ENCODE measurements at places on chromosomes 1 and 21.

DNA sequence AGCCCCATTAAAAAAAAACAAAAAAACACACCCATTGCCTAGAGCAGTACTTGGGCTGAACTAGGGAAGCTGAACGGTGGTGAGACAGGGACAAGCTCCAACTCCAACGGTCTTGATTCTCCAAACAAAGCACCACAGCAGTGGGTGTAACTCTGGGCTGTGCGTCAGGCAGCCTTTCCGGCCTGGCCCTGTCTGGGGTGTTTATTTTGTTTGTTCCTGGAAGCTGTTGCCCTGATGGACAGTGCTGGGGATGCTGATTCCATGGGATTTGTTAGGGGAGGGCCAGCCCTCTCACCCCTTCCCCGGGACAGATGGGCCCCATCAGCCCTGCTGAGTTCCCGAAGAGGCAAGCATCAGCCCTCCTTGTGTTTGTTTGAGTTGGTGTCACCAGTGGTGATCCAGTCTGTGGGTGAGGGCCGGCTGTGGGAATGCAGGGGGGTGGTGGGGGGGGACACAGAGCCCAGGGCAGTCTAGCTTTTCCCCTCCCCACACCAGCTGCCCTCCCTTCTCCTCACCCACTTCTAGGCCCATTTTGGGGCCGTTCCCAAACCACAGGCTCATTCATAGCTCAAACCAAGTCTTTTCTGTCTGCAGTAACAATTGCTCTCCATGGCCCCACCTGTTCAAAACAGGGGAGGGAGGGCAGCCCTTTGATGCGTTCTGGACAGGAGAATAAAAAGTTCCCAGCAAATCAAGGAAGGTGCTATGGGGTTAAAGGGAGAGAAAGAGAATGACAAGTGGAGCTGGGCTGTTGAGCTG is 4.5 kb downstream of the WNT2B start:
- no peak for DNase-seq

DNA sequence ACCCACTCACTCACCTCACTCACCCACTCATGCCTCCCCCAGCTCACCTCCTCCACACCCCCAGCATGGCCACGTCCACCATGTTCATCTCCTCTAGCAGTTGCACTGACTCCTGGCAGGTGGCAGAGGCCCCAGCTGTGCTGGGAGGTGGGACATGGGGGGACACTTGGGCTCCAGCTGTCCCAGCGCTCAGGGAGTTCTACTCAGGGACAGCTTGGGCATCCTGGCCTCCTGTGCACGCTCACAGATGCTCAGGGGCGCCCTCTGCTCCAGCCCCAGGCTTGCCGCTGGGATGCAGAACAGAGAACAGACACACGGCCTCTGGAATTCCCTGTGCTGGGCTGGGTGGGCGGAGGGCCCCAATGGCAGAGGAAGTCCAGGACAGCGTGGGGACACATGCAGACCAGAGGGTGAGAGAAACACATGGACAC is 5.2 kb downstream of the KRTAP10-8 start:
- no peak for DNase-seq

GRCh38 chr1:107344836-107345235 is 204.0 kb downstream of the NTNG1 start:
- DNase-seq, result no peak

DNA sequence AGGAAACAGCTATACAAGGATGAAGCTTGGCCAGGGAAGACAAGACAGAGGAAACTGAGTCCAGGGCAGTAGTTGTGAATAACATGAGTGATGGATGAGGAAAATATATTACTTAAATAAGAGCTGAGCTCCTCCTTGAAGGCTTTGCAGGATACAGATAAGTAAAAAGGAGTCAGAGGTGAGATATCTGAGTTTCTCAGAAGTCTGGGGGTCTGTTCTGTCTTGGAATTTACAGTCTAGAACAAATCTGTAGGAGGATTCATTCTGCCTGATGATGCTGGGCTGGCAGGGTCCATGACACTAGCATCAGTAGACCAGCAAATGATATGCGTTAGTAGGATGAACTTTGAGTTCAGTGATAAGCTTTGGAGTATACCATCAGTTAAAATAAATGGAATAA is 266.1 kb upstream of the POGK start:
- DNase-seq, result no peak

DNA sequence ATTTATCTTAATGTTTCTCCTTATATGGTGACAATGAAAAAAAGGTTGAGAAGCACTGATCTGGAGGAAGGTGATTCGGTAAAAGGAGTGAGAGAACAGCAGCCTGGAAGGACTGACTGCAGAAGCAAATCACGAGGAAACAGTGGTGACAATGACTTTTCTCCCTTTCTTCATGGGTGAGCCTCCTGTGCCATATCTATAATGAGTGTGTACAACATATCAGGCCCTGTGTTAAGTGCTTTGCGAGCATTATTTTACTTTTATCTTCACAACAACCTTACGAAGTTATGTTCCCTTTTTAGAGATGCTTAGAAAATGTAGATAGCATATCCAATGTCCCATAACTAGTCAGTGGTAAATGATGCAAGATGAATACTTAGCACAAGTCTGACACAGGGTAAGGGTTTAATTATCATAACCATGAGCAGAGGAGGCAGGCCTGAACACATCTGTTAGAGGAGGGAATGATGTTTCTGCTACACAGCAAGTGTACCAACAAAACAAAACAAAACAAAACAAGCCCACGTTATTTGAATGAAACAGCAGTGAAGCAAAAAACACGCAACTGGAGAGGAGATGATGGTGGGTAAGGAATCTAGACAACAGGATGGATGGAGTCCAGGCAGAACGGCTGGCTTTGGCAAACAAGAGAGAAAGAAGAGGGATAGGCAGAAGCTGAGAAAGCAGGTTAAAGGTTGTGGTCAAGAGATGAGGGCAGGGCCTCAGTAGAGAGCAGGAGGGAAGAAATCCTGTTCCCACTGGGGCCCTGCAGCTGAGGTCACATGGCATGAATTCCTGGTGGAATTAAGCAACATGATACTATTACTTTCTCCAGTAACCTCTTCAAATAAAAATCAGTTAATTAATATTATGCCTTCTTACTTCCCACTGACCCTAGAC is 29.6 kb downstream of the GNG12 start:
- DNase-seq, result no peak

- DNase-seq, result no peak
Measured at GRCh38 chr1:241775021-241775420, 73.0 kb upstream of the EXO1 start.

DNA sequence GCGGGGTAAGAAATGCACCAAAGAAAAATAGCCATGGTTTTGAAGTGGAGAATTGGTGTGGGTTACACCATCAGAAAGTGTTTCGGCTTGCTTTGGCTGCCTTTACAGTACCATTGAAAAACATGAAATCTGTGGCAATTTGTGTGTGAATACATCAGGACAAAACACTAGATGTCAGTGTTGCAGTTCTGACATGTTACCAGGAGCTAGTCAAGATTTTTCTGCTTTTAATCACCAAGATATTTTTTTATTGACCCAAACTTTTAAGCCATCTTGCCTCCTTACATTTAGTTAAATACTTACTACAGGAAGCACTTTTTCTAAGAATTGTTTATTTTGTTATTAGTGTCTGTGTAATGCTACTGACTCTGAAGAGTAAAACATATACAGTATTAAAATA is 14.3 kb downstream of the RRP15 start:
- DNase-seq, result no peak

- no peak for DNase-seq
Measured at GRCh38 chr1:154816937-154817336, 53.1 kb downstream of the KCNN3 start.

GRCh38 chr1:72336776-72337175 is 54.4 kb upstream of the NEGR1 start:
- no peak for DNase-seq

DNA sequence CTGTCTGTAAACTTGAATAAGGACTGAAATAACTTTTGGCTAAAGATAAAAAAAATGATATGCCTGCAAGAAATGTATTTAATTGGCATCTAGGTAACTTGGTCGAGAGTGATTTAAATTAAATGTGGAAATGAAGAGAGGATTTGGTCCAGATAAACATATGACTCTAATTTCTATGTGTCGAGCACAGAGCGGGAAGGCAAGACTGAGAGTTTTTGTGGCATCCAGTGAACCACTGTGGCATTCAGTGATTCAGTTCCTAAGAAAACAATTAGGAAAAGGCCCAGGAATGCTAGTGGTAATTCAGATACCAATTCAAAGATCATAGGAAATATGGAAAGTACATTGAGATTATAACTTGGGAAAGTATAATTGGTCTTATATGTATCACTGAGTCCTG is 39.6 kb downstream of the PDE4B start:
- no peak for DNase-seq

DNA sequence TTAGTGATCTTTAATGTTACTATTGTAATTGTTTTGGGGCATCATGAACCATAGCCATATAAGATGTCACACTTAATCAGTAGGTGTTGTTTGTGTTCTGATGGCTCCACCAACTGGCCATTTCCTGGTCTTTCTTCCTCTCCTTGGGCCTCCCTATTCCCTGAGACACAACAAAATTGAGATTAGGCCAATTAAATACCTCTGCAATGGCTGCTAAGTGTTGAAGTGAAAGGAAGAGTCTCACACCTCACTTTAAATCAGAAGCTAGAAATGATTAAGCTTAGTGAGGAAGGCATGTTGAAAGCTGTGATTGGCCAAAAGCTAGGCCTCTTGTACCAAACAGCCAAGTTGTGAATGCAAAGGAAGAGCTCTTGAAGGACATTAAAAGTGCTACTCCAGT is 30.7 kb downstream of the PPP2R5A start:
- no peak for DNase-seq

DNA sequence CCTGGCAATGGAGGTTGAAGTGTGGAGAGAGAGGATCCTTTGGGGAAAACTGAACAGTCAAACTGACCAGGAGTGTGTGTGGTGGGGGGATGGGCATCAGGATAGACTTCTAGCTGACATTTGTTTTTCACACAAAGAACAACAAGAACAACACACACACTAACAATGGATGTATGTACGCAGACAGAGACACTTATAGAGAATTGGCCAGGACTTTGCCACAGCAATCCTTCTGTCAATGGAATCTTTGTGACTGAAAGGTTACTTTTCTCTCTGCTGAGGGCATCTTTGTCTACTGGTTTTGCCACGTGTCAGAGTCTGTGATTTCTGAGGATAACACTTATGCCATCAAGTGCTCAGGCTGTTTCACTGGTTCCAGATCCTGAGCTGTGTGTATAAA is 12.4 kb upstream of the FCGR2A start:
- DNase-seq, result no peak

DNA sequence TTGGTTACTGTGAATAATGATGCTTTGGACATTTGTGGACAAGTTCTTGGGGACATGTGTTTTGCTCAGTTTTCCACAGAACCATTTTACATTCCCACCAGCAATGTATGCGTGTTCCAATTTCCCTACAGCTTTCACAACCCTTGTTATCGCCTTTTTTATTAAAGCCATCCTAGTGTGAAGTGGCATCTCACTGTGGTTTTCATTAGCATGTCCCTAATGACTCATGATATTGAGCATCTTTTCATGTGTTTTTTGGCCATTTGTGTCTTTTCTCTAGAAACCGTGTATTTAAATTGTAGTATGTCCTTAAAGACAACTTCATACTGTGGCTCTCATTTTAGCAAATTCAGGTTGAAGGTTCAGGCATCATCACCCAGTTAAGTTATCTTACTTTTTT is 132.1 kb downstream of the TGFBR3 start:
- no peak for DNase-seq

GRCh38 chr1:173082913-173083312 is 32.2 kb upstream of the TNFSF18 start:
- no peak for DNase-seq

DNA sequence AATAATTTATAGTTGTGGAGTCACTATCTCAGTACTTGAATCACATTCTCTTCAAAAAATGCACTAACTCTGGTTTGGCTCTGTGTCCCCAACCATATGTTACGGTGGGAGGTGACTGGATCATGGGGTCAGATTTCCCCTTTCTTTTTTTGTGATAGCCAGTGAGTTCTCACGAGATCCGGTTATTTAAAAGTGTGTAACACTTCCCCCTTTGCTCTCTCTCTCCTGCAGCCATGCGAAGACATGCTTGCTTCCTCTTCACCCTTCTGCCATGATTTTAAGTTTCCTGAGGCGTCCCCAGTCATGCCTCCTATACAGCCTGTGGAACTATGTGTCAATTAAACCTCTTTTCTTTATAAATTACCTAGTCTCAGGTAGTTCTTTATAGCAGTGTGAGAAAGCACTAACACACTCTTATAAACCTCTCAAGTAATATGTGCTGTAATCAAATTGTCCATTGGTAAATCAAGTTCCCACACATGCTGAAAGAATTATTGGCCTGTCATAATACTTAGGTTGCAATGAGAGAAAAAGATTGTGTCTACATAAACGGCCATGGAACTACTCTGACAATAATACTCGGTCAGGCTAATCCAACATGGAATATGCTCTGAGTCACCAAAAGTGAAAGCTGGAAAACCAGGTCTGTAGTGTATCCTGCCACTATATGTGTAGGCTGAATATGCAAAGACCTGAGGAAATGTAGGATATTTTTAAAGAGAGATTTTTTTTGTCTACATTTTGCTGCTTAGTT is 107.5 kb downstream of the SLC44A5 start:
- no peak for DNase-seq

DNA sequence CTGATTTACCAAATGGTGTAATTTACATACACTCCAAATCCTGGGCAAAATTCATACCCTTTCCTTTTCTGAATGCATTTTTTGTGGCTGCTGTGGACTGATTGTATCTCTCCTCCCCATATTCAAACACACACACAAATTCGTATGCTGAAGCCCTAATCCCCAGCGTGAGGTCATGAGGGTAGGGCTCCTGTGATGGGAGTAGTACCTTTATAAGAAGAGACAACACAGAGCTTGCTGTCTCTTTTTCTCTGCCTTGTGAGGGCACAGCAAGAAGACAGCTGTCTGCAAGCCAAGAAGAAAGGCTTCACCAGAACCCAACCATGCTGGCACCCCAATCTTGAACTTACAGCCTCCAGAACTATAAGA is 24.4 kb downstream of the DUSP10 start:
- no peak for DNase-seq

DNA sequence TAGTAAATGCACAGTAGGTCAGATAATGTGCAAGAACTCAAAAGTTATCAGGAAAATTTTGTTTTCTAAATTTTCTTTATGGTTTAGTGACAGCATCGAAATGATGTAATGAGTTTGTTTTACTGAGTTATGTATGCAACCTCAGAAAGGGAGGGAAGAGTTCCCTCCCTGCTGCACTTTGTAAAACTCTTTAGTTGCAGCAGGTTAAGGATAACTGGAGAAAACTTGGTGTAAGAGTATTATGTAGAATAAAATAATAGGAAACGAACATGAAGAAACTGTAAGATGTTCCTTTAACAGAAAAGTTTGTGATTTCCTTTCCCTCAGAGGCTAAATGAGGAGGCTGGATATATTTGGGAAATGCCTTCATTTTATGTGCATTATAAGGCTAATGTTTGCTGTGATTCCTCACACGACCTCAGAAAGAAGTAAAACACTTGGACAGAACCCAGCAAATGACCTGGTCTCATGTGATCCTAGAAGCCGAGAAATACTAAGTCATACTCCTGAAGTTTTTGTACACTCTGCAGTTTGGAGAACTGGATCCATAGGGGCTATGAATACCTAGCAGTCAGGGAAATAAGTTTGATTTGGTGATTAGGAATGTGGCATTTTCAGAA is 35.4 kb downstream of the ADGRL2 start:
- DNase-seq, result no peak

Data from stimulated activated CD8-positive, alpha-beta memory T cell treated with anti-CD3 and anti-CD28 coated beads, Interleukin-12 subunit alpha, Interleukin-12 subunit beta, amount 100 ng/mL, for 4 hours (primary cell).